ENCODE measurements at places on chromosomes 5 and 9. TPM values are rescaled to one million over a fixed set of nuclear protein-coding genes. Genes with fewer than 3 reads are reported as not detected.

GRCh38 chr9:132753593-132753880 lies 83.3 kb downstream of the GTF3C4 start:
- H3K27me3 ChIP-seq: peaks cover 6% of the 10 kb centered on the region
- DNase-seq: no peak
- H3K36me3 ChIP-seq: no peaks in the 10 kb centered on the region

GRCh38 chr5:156912869-156913268 lies 50.2 kb downstream of the TIMD4 start:
- peaks cover 5% of the 10 kb centered on the region for H3K36me3 ChIP-seq
- H3K4me3 ChIP-seq: no peak overlapping the region
- peaks cover 29% of the 10 kb centered on the region for H3K4me1 ChIP-seq
- H3K27me3 ChIP-seq: no peaks in the 10 kb centered on the region
- H3K27ac ChIP-seq: peak overlapping the region; percentile 86

The NFIB gene
- not detected for total RNA-seq

- no peaks in the 10 kb centered on the region for H3K36me3 ChIP-seq
- H3K27me3 ChIP-seq: no peaks in the 10 kb centered on the region
- no peaks in the 10 kb centered on the region for H3K4me1 ChIP-seq
- no peak overlapping the region for H3K27ac ChIP-seq
- DNase-seq: no peak
- no peak overlapping the region for H3K4me3 ChIP-seq
These were observed 417.1 kb downstream of the HCN1 start for GRCh38 chr5:45279109-45279508.

The FOXI1 gene
- total RNA-seq: not detected

- no peak overlapping the region for H3K4me3 ChIP-seq
- H3K36me3 ChIP-seq: no peaks in the 10 kb centered on the region
- no peak for DNase-seq
- no peaks in the 10 kb centered on the region for H3K27me3 ChIP-seq
These were observed 593.7 kb downstream of the DNAH5 start for GRCh38 chr5:13350767-13351166.

DNA sequence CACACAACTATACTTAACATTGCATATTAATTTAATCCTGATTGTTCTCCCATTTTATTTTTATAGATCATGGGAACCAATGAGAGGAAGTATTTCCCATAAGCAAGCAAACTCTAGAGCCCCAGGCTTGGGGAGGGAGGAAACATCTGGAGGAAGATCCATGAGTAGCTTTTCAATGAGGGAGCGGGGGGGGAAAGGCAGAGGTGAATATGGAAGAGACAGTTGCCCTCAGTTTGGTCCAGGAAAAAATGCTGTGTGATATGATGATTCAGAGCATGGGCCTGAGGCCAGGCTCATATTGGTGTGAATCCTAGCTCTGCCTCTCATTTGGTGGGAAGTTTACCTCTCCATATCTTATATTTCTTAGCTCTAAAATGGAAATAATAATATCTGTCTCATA lies 42.2 kb upstream of the ALDOB start:
- H3K27ac ChIP-seq: no peak overlapping the region
- H3K27me3 ChIP-seq: peaks cover 24% of the 10 kb centered on the region
- H3K4me3 ChIP-seq: no peak overlapping the region
- no peaks in the 10 kb centered on the region for H3K4me1 ChIP-seq
- no peak for DNase-seq
- no peaks in the 10 kb centered on the region for H3K36me3 ChIP-seq
